ENCODE measurements at places on chromosomes 16 and 17. TPM values are rescaled to one million over a fixed set of nuclear protein-coding genes. Genes with fewer than 3 reads are reported as not detected.

GRCh38 chr17:29549177-29549923 lies 17.5 kb downstream of the ABHD15 start:
- no peaks in the 10 kb centered on the region for H3K4me1 ChIP-seq
- H3K27me3 ChIP-seq = no peaks in the 10 kb centered on the region
- H3K4me3 ChIP-seq = no peak overlapping the region
- H3K36me3 ChIP-seq = no peaks in the 10 kb centered on the region
- no peak overlapping the region for H3K27ac ChIP-seq

DNA sequence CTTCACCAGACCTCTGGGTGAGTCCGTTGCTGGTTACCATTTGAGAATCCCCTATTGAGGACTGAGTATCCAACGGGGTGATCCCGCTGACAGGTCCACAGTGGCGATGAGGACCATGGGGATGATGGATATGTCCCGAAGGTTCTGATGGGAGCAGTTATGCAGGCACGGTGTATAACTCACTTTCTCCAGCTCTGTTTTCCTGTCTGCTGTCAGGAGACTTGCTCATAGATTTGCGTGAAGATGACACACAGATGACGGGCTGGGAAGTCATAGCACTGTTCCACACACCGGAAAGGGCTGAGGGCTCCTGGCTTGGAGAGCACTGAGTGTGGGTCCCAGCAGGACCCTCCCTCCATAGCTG lies 22.2 kb upstream of the ADCY7 start:
- H3K4me3 ChIP-seq = no peak overlapping the region
- DNase-seq = no peak
- H3K36me3 ChIP-seq = no peaks in the 10 kb centered on the region
- no peak overlapping the region for H3K27ac ChIP-seq
- no peaks in the 10 kb centered on the region for H3K27me3 ChIP-seq

DNA sequence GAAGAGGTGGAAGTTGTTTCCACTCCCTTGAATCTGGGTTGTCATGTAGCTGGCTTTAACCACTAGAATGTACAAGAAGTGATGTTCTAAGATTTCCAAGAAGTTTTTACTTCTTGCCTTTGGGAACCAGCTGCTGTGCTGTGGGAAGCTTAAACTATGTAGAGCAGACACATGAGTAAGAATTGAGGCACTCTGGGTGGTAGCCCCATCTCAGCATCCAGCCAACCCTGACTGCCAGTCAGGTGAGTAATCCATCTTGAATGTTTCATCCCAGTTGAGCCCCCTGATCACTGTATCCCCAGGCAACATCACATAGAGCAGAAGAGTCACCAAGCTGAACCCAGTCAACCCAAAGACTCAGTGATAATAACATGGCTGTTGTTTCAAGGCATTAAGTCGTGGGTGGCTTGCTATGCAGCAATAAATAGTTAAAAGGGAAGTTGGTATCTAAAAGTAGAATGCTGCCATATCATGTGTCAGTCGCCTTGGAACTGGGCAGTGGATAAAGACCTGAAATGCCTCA lies 62.8 kb upstream of the GPR139 start:
- no peaks in the 10 kb centered on the region for H3K27me3 ChIP-seq
- no peak overlapping the region for H3K4me3 ChIP-seq
- no peak for DNase-seq
- no peak overlapping the region for H3K27ac ChIP-seq

- no peaks in the 10 kb centered on the region for H3K36me3 ChIP-seq
- DNase-seq = no peak
- H3K4me1 ChIP-seq = no peaks in the 10 kb centered on the region
Observed at GRCh38 chr17:15952916-15953790, 8.2 kb downstream of the ADORA2B start.

- no peak overlapping the region for H3K27ac ChIP-seq
- H3K4me1 ChIP-seq = no peaks in the 10 kb centered on the region
- H3K27me3 ChIP-seq = no peaks in the 10 kb centered on the region
- H3K4me3 ChIP-seq = no peak overlapping the region
Observed at GRCh38 chr16:48003206-48003907, 152.4 kb downstream of the ABCC12 start.

- H3K36me3 ChIP-seq = peaks cover 20% of the 10 kb centered on the region
- peaks cover 46% of the 10 kb centered on the region for H3K4me1 ChIP-seq
- peak overlapping the region; percentile 85 for H3K4me3 ChIP-seq
- H3K27ac ChIP-seq = peak overlapping the region; percentile 83
Observed at GRCh38 chr16:2154533-2155090, 970 bp upstream of the TRAF7 start.

DNA sequence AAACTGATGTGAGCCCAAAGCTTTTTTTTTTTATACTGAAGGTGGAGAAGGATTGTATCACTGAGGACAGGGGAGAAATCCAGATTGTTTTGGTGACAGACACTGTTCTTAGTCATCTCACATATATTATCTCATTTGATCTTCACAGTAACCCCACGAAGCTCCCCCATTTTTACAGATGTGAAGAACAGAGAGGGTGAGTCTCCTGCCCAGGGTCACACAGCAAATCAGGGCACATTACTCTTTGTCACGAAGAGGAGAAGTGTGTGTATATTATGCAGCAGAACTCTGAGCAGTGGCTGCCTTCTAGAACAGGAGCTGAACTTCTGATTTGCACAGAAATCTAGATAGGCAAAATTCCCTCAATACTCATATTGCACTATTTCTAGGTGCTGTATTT lies 504.3 kb downstream of the XYLT1 start:
- no peak overlapping the region for H3K27ac ChIP-seq
- no peak overlapping the region for H3K4me3 ChIP-seq
- H3K36me3 ChIP-seq = no peaks in the 10 kb centered on the region

- H3K36me3 ChIP-seq = peaks cover 4% of the 10 kb centered on the region
- DNase-seq = no peak
- no peaks in the 10 kb centered on the region for H3K4me1 ChIP-seq
Observed at GRCh38 chr16:87735270-87736007, 30.3 kb downstream of the KLHDC4 start.

The SOX8 gene
- total RNA-seq = 5.7 TPM

The ASGR1 gene
- 10.8 TPM for total RNA-seq
